ENCODE measurements at places on chromosomes 12 and 14.
A peak's percentile ranks its signal among the peaks of the same experiment; 100 is the strongest.

DNA sequence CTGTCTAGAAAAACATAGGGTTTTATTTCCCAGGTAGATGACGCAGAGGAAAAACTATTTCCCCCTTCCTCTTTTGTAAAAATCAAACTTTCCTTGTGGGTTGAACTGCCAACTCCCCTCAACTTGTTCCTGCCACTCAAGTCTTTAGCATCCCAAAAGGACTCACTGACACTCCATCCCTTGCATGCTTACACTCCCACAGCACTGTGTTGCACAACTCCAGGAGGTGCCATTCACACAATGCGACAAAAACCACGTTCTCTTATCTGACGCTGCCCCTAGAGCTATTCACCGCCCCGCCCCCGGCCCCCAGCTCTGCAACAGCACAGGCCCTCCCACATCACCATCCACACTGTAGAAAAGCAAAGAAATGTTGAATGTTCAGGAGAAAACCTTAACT, 16.9 kb upstream of the STON2 start:
- DNase-seq: no peak

- no peak for DNase-seq
Observed at GRCh38 chr12:10226086-10226485, 13.4 kb downstream of the GABARAPL1 start.

DNA sequence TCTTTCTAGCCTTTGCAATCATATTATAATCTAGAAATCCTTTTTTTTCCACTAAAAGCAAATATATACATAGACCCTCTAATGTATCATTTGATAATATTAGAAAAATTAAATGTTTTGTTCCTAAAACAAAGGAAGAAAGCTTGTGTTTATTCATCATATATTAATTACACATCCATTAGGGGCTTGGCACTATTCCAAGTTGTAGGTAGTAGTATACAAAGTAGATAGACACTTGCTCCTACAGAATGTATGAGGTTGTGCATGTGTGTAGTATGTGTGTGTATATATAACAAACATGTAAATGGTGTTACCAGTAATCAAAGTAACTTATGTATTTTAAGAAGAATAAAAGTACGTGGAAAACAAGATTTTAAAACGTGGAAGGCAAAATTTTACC, 15.0 kb upstream of the KCNMB4 start:
- DNase-seq: no peak

- no peak for DNase-seq
Observed at GRCh38 chr12:90910958-90911357, 44.0 kb downstream of the CCER1 start.

- no peak for DNase-seq
Observed at GRCh38 chr14:51095854-51096823, 1.2 kb upstream of the TRIM9 start.

DNA sequence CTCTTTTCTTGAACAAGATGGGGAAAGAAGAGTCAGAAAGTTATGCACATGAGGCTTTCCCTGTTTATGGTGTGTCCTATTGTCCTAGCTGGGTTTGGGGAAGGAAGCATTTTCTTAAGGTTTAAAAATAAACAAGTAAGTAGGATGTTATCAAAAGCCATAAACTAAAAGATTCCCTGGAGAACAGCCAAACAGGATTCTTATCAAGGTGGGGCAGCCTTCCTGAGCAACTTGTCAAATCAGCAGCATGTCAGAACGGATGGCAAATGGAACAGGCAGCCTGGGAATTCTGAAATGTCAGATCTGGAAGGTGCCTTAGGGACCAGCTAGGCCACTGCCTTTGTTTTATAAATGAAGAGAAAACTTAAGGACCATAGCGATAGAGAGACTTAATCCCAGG, 152.2 kb upstream of the RGS6 start:
- DNase-seq: no peak

DNA sequence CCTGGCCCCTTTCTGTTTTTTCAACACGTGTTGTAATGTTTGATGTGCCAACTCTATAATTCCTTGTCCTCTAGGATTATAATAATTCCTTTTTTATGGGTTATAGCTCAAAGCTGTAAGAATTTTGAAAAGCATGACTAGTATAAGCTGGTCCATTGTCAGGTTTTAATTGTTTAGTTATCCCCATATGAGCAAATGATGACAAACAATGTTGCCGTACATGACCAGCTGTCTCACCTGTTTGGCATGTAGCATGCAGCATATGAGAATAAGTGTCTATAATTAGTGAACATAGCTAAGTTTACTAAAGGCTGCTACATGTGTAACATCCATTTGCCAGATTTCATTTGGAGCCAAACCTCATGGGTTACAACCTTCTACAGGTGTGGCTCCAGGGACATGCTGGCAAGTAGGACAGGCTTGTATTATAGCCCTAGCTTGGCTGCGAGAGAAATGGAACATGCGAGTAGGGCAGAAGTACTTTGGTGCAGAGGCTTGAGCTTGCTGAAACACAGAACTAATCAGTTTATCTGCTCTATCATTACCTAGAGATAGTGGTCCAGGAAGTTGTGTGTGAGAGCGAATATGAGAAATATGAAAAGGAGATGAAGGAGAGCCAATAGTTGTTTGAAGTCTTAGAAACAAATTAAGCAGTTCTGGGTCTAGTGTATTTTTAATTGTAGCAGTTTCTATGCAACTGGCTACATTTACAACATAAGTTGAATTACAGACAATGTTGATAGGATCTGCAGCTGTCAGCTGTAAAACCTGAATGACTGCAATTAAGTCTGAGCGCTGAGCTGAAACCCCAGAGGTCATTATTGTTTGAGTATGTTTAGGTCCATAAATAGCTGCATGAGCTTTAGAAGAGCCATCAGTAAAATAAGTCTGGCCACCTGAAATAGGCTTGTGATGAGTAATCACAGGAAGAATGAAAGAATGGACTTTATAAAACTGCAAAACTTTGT, 22.6 kb upstream of the MAPKAPK5 start:
- no peak for DNase-seq

DNA sequence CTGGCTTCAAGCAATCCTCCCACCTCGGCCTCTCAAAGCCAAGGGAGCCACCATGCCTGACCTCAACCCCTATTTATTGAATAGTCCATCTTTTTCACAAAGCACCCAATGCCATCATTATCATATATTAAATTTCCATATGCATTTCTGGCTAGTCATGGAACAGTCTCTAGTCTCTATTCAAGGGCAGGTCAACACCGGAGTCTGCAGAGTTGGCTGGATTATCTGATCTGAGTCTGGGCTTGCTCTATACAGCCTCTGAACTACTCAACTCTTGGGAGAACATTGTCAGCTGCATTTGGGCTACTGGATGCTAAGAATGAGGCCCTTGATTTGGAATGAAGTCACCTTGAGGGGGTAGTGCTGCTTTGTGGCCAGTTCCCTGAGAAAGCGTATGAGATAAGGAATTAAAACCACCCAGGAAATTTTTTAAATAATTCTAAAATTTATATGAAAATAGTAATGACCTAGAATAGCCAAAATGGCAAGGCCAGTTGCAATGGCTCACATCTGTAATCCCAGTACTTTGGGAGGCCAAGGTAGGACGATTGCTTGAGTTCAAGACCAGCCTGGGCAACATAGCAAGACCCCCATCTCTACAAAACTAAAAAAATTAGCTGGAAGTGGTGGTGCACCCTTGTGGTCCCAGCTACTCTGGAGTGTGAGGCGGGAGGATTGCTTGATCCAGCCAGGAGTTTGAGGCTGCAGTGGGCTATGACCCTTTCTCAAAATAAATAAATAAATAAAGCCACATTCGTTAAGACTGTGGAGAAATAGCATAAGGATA, 6.9 kb upstream of the NAA25 start:
- DNase-seq: no peak

GRCh38 chr12:25615119-25615518, 62.0 kb upstream of the LMNTD1 start:
- DNase-seq: peak; percentile 94

GRCh38 chr14:50808053-50808452, 22.9 kb downstream of the NIN start:
- DNase-seq: no peak

DNA sequence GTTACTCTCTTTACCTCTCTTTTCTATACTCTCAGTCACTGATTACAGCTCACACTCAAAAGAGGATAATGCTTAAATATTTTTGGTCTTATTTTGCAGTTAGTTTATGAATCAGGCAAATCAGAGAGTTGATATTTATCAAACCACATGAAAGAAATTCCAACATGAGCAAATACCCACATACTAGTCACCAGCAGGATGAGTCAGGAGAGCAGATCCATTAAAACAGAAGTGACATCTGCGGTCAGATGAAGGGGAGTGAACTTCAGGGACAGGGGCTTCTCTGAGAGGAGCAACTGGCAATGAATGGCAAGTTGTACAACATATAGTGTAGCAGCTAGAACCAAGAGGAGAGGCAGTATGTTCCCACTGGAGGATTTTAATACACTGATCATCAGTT, 258.7 kb downstream of the SYT10 start:
- DNase-seq: no peak

DNA sequence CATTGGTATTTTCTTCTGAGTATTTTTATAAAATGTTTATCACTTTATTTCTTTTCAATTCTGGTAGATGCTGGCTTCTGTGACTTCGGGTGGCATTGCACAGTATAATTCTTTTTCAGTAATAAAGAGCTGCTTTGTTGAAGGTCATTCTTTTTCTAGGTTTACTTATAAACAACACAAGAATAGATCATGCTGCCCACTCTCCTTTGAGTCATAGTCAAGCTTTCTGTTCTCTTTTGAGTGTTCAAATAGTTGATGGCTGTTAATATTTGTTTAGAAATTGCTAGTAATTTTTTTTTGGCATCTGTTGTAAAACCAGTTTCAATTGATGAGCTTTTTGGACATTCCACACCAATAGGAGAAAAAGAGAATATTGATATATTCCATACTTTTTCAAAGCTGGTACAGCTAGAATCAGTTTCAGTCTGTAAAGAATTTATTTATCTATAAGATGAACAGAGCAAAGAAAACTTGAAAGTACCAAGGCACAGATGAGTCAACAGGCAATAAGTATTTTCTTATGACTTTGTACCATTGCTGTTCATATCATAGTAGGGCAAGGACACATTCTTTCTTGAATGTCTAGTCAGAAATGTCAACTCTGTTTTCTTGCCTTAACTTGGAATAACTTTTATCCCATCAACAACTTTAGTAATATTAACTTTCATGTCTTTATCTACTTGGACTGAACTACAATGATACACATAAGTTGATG, 513.0 kb upstream of the SEL1L start:
- no peak for DNase-seq

DNA sequence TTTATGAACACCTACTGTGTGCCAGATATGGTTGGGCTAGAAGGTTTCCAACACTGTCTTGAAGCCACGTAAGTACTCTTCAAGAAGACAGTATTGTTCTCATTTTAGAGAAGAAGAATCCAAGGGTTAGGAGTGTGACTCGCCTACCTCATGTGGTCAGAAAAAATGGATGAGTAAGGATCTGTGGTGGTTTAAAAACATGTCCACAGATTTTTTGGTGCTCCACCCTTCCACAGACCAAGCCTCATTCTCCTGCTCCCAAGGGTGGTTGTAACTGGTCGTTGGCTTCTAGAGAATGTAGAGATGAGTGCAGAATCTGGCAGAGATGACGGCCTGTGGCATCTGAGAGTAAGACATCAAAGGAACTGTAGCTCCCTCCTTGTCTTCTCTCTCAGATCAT, 30.3 kb upstream of the TTC7B start:
- DNase-seq: no peak

- DNase-seq: no peak
Observed at GRCh38 chr12:3962631-3963483, 89.7 kb upstream of the PARP11 start.

GRCh38 chr12:22409377-22410164, 75.1 kb upstream of the ST8SIA1 start:
- DNase-seq: no peak

DNA sequence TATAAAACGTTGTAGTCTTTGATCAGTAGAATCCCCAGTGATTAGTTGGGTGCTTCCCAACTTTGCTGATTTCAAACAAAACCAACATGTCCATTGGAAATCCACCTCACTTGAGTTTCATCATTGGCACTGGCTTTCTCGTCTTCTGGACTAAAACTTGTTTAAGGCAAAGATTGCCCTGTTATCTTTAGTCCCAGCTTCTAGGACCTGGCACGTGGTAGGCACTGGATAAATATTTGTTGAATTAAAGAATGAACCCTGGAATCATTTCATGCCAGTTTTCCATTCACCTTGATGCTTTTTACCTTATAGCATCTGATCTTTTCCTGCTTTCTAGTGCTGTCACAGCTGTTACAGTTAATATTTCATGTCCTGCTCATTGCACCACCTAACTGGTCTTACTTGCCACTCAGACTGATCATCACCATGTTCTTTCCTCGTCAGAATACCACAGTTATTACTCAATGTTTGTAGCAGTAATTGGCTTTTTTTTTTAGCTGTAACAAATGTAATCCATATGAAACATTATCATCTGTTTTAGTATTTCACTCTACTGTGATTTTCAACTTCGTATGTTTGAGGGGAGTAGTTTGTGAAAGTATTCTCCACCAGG, 7.3 kb upstream of the C12orf50 start:
- DNase-seq: no peak

GRCh38 chr14:70601162-70601561, 707 bp upstream of the MED6 start:
- DNase-seq: no peak

DNA sequence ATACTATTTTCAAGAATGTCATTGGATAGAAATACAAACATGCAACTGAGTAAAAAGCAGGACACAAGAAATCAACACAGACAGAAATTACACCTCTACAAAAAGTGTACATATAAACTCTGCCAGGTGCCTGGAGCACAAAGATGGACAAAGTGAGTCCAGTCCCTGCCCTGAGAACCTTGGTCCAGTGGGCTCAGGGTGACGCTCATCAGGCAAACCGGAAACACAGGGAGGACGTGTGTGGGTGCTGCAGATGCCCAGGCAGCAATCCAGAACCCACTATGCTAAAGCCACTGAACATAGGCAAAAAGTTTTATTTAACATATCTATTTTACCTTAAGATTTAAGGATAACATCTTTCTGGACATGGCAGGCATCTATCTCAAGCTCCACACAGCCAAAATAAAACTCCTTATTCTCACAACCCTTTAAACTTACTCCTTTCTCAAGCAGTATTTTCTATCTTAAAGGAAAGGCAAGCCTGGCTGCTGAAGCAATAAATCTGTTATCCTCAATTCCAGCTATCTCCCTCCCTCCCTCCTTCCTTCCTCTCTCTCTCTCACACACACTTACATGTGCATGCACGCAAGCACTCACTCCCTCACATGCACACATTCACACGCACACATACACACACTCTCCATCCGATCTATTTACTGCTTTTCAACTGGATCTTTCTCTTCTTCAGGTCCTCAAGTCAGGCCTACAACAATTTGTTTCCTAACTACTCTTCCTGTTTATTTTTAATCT, 10.2 kb downstream of the PPP1R13B start:
- no peak for DNase-seq

DNA sequence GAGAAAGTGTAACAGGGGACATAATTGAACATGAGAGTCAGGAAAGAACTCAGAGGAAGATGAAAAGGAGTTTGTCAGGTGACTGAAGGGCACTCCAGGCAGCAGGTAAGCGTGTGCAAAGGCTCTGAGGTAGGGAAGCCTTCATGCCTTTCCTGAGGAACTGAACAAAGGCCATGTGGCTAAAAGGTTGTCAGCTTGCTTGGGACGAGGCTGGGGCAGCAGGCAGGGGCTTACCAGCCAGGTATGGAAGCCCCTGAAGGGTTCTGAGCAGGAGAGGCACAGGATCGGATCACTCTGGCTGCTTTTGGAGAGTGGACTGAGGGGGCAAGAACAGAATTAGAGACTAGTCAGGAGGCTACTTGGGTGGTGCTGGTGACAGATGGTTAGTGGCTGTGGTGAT, 5.2 kb downstream of the LPCAT3 start:
- DNase-seq: no peak
